Activated CD8-positive, alpha-beta memory T cell treated with anti-CD3 and anti-CD28 coated beads for 48 hours (primary cell): ENCODE measurements at places on chromosomes 7 and 10.
A peak's percentile ranks its signal among the peaks of the same experiment; 100 is the strongest.

DNA sequence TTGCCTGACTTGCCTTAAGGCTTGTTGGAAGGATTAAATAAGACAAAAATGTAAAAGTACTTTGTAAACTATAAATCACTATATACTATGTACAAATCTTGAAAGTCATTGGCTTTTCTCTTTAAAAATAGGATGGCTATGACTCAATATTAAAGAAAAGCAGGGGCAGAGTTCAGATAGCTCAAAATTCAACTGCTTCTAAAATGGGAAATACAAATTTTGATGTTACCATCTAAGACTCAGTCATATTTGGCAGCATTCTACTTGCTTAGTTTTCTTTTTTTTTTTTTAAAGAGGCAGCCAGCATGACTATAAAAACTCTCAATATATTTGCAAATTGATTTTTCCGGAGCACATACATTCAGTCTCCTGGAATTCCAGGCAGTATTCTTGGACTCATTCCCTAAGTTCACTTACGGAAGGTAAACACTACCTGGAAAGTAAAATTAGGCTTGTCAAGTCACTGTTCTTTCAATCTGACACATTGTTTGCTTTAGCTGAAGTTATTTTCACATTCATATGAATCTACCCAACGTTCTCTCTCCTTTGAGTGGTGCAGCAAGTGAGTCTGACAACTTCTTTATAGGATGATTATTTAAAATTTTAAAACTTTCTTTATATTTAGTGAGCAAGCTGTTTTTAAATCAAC, 133.8 kb upstream of the CCDC6 start:
- no peak for DNase-seq

DNA sequence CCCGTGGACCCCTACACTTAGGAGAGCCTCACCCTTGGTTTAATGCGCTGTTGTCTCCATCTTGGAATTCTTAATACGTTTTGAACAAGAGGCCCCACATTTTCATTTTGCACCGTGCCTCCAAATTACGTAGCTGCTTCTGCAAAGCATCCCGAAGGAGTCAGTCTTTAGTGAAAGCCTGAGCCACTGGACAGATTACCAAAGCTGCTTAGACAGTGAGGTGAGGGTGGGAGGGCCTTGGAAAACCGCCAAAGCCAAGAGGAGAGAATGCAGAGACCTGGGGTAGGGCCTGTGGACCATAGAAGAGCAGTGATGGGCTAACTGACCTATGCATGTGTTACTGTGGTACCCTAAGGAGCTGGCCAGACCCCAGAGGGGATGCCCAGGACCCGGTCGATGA, 4.2 kb upstream of the TCAF1 start:
- DNase-seq, result no peak

DNA sequence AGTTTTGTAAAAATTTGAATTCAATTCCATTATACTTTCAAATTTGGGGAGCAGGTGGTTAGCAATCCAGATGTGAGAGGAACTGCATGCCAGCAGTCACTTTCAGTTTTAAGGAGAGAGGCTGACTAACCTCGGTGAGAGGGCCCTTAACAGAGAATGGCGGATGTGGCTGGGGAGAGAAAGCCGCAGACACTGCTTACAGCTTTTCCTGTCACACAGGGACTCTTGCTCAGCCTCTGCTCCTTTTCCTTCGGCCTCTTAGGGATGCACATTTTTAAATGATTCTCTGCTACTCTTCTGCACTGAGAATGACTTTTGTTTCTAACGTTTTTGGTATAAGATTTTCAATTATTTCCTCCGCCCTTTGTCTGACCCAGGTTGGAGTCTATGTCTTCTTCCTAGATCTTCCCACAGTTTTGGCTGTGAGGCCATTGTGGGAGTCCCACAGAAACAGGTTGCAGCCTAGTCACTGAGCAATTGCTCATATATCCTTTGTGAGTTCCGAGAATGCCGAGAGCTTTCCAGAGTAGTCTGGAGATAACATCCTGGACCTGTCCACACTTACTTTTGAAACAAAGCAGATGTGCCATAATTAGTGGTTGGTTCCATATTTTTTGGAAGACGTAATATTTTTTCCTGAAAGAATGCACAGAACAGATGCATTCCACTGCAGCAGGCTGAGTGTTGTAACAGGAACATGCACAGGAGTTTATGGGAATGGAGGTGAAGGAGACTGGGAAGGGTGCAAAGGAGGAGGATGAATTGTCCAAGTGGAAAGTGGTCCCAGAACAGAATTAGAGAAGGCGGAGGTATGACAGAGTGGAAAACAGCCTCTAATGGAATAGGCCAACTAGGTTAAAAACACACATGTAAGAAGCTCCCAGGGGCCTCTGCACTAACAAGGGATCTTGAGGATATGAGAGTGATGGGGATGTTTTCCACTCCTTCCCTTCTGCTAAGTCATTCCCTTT, 168.0 kb upstream of the ZNF32 start:
- DNase-seq, result peak; percentile 49

- DNase-seq, result no peak
Measured at GRCh38 chr7:29346231-29346978, 151.8 kb downstream of the CHN2 start.

DNA sequence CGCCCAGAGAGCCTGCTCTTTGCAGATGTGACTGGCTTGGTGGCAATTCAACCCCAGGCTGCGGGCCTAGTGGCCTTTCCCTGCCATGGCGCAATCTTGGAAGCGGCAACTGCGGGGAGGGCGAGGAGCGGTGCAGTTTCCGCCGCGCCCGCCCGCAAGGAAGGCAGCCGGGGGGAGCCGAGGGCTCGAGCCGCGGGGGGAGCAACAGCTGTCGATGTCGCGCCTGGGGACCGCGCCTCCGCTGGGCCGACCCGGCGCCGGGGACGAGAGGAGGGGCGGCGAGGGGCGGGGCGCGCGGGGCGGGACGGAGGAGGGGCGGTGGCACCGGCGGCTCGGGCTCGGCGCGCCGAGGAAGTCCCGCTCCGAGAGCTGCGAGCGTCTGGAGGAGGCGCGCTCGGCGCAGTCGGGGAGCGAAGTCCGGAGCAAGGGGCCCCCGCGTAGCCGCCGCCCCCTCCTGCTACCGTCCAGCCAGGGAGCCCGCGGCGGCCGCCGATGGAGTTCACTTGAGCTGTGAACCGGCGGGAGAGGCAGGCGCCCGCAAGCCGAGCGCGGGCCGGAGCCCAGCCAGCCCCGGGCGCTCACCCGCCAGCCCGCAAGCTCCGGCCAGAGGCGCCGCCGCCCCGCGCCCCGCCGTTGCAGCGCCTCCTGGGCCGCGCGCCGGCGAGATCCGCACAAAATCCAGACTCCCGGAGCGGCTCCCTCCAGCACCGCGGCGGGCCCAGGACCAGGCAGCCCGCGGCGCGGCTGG, 438.1 kb upstream of the GALNT17 start:
- DNase-seq, result peak; percentile 33

- no peak for DNase-seq
Measured at GRCh38 chr7:101923602-101923985, 106.2 kb downstream of the CUX1 start.
